ENCODE measurements at places on chromosomes 13 and 19.

- no peak for DNase-seq
Measured at GRCh38 chr13:48296528-48296927, 7.0 kb upstream of the RB1 start.

DNA sequence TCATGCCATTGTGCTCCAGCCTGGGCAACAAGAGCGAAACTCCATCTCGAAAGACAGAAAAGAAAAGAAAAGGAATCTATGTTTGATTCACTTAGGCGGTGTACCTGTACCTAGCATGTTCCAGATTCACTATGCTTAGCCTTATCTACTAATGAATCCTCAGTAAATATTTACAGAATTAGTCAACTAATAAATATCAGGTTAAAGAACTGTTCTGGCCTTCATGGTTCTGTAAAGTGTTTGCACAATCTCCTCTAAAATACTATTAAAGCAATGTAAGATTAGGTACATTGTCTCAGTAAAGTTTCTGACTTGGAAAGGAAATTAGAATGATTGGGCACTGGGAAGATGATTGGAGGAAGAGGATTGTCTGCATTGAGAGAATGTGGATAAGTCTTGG is 2770.4 kb downstream of the PCDH9 start:
- no peak for DNase-seq

DNA sequence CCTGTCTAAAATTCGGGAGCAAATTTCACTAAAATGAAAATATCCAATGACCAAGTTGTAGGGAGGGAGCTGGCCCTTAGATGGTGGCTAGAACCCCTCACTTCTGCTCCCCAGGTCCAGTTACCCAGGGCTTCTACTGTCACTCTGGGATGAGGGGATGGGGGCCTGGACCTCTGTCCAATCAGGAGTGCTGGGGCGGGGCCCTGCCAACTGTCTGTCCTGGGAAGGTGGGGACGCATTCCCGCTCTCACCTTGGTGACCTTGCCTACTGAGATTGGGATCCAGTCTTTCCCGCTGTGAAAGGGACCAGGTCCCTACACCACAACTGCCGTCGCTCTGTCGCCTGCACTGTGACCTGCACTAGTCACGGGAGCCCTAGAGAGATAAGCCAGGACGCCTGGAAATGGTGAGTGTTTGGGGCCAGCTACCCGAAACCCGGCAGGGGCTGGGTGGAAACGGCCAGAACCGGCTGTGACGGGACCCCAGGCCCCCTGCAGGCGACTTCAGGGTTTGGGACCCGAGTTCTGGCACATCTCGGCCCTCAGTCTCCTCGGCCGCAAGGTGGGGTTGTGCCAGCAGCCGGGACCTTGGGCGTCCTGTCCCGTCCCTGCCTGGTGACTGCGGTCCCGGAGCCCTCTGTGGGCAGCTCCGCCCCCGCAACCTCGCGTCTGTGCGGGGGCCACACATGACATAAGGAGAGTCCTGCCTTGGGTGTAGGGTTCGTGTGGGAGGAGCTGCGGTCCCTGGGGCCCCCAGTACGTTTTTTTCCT is 22.8 kb downstream of the ZNF20 start:
- DNase-seq, result no peak

- no peak for DNase-seq
Measured at GRCh38 chr13:89565476-89566100, 1781.9 kb upstream of the MIR17HG start.

DNA sequence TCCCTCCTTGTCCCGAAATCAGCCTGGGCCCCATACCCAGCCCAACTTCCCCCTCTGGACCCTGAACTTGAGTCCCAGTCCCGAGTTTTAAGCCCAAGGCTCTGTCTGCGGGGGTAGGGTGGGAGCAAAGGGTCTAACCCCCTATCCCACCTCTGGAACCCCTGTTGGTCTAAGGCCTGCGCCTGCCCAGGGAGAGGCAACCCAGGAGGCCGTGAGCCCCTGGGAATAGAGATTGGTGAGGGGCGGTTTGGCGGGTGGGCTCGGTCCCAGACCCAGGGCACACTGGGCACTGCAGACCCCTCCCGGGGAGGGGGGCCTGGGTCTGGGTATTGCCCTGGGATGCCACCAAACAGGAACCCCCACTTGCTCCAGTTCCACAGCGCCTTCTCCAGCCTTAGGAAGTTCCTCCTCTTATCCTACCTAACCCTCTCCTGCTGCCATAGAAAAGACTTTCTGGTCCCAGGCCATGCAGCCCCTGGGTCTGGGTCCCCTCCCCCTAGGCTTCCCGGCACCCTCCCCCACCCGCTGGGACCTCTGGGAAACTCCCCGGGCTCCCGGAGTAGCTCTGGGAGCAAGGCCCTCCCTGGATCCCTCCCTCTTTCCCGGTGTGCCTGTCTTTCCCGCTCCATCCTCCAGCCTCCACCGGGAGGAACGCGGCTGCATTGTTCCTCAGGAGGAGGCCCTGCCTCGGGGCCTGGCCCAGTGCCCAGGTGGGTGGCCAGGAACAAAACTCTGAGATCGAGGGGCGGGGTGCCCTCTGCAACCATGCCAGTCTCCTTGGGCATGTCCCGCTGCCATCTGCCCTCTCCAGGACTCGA is 33.6 kb upstream of the NANOS3 start:
- DNase-seq, result no peak

GRCh38 chr13:43924549-43925245 is 45.0 kb downstream of the LACC1 start:
- DNase-seq, result no peak

DNA sequence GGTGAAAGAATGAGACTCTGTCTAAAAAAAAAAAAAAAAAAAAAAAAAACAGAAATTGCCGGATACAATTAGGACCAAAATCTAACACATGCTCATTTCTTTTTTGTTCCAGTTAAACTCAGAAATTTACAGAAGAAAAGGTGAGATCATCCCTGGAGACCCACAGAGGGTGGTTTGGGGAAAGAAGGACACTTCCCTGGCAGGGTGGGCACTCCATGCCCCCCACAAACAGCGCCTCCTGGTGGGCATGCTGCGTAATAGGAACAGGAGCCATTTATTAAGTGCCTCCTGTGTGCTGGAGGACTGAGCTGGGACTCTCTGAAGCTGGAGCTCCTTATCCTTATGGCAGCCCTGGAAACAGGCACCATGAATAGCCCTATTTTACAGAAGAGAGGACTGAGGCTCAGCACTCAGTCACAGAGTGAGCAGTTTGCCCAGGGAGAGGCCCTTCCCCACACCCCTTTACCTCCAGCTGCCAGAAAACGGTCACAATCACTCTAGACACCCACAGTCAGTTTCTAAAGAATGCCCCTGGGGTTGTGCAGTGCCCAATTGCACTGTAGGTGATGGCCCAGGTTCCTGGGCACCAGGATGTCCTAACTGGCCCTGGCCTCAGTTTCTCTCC is 10.1 kb downstream of the C19orf38 start:
- no peak for DNase-seq

GRCh38 chr19:51735759-51736449 is 12.1 kb upstream of the HAS1 start:
- DNase-seq, result no peak
